Stimulated activated CD8-positive, alpha-beta memory T cell treated with anti-CD3 and anti-CD28 coated beads, Interleukin-12 subunit alpha, Interleukin-12 subunit beta, amount 100 ng/mL, for 4 hours (primary cell): ENCODE measurements at places on chromosomes 5 and 9.

GRCh38 chr5:180205916-180206315 is 3.1 kb downstream of the RASGEF1C start:
- DNase-seq, result no peak

GRCh38 chr9:106862821-106863720 is at the start of gene ZNF462:
ZNF462 (plus strand) TSS chr9:106863166; CDS start chr9:106923384, 60,218 bp downstream.
- no peak for DNase-seq

DNA sequence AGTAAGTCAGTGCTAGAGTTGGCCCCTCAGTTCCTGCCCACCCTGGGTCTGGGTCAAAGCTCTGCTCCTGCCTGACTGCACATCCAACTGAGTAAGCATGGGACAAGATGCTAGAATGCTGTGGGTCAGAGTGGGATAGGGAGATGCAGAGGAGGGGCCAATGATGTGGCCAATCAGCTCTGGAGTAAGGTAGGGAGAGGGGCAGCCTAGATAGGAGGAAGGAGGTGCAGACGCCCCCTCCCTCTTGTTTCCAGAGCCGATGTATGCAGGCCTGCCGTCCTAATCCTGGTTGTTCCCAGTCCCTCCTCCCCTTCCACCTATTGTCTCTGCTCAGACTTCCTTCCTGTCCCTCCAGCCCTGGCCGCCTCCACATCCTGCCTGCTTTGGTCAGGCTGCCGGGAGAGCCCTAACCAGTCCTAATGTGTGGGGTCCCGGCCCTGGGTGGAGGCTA is 1.3 kb downstream of the ARAP3 start:
- DNase-seq, result no peak

DNA sequence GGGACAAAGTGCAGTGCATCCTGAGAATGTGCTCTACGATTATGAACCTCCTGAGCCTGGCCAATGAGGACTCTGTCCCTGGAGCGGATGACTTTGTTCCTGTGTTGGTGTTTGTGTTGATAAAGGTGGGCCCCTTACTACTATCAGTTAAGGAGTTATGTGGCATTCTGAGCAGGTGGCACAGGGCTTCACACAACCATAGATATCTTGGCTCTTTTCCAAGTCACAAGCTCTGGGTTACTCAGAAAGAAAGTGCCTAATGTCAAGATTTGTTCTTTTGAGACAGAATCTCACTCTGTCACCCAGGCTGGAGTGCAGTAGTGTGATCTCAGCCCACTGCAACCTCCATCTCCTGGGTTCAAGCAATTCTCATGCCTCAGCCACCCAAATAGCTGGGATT is 99.0 kb downstream of the GAPVD1 start:
- no peak for DNase-seq

DNA sequence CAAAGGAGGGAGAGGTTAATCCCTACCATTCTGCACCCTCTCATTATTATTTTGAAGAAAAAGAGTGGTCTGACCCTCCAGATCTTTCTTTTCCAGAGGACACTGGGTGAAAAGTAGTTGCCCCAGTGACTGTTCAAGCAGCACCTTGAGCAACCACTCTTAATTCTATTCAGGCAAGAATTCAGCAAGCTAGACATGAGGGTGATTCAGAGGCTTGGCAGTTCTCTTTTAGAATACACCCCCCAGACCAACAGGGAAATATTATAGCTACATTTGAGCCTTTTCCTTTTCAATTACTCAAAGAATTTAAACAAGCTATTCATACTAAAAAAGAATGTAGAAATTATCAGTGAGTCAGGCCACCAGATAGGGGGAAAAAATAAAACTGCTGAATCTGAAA is 178.3 kb downstream of the MRPS30 start:
- DNase-seq, result no peak

- no peak for DNase-seq
Measured at GRCh38 chr9:129569502-129570449, 51.1 kb downstream of the C9orf50 start.

GRCh38 chr5:2902186-2902585 is 150.7 kb upstream of the IRX2 start:
- no peak for DNase-seq

GRCh38 chr9:6410633-6411032 is 2.4 kb upstream of the UHRF2 start:
- no peak for DNase-seq

DNA sequence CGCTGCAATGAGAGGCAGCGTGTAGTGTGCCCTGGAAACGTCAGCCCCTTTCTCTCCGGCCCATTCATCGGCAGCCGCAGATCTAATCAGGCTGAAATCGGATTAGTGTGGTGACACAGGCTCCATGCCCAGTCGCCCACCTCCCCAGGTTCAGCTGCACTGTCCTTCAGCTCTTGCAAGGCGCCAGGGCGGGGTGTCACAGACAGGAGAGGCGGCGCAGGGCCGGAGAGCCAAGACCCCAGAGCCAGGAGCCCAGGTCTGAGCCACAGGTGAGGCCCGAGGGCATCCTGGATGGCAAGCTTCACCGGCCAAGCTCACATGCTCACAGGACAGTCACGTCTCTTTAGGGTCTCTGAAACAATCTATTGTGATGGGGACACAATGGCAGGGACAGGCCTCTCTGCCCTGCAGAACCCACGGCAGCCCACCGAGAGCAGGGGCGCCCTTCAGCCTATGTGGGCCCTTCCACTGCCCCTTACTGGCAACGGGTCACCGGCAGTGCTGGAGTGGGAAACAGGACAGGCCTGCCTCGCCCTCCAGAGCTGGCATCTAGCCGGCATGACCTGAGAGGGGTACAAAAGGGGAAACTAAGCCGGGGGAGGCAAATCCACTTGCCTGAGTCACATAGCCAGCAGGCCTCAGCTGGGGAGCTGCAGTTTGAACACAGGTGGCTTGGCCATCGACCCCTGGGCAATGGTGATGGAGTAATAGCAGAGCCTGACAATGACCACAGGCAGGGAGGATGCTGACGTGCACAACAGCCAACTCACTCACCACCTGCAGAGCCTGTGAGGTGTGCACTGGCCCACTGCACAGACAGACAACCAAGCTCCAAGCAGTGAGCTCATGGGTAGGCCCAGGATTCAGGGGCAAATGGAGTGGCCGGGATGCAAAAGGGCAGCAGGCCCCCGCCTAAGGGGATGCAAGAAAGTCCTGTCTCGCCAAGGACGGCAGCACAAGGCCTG is 48.1 kb downstream of the VAV2 start:
- no peak for DNase-seq

DNA sequence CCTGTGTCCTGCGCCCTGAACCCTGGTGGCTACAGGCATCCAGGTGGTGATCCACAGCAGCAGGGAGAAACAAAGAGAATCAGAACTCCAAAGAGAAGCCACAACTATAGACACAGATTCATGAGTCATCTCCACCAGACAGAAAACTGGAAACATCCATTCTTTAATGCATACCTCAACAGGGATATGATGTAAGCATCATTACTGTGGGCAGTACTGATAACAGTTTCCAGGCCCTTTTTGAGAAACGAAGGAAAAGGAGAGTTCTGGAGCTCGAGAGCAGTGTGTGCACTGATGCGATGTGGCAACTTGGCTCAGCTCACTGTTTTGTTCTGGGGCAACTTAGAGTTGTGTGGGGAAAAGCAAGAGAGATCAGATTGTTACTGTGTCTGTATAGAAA is 215.6 kb upstream of the ADAMTS16 start:
- no peak for DNase-seq

GRCh38 chr5:96582343-96582742 is 79.8 kb upstream of the CAST start:
- DNase-seq, result no peak

DNA sequence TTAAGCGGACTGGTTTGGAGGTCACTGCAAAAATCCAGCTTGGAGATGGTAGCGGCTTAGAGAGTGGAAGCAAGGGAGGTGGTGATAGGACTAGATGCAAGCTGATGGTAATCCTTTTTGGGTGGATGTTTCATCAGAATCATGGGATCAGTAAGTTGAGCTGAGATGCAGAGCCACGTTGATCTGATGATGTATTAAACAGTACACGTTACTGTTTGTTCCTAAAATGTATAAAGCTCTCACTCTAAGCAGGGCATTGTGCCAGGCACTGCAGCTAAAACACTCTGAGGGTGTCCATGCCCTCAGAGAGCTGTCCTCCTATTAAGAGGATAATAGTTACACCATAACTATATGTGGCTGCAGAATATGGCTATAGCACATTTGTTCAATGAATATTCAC is 93.1 kb downstream of the JAKMIP2 start:
- no peak for DNase-seq

- no peak for DNase-seq
Measured at GRCh38 chr5:60810438-60811085, 33.5 kb downstream of the ELOVL7 start.

- DNase-seq, result no peak
Measured at GRCh38 chr9:69044240-69045219, 9.0 kb downstream of the FXN start.

DNA sequence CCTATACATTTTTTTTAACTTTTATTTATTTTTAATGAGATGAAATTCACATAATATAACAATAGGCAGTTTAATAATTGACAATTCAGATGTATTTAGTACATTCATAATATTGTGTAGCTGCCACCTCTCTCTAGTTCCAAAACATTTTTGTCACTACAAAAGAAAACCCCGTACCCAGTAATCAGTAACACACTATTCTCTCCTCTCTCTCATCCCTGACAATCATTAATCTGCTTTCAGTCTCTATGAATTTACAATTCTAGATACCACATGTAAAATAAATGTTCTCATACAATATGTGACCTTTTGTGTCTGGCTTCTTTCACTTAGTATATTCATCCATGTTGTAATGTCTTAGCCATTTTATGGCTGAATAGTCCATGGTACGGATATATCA is 244.8 kb upstream of the DMRT1 start:
- DNase-seq, result no peak

- no peak for DNase-seq
Measured at GRCh38 chr9:77271023-77271690, 93.8 kb downstream of the VPS13A start.

DNA sequence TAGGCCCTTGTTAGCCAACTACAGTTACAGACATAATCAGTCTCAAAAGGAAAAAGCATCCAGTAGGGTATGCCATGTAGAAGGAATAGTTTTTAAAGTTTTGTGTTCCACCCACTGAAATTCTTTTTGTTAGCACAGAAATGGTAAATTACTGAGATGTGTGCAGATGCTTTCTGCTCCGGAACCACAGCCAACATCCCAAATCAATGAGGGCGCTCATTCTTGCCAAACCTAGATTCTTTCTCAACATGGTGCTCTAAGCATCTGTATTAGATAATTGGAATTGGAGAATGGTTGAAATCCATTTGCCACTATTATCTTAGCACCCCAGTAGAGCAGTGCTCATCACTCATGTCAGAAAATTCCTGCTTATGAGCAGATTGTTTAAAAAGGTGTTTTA is 127.8 kb downstream of the SEC61B start:
- DNase-seq, result no peak

GRCh38 chr5:111681414-111682120 is 75.4 kb downstream of the NREP start:
- no peak for DNase-seq

- no peak for DNase-seq
Measured at GRCh38 chr5:1930501-1930879, 47.8 kb upstream of the IRX4 start.

DNA sequence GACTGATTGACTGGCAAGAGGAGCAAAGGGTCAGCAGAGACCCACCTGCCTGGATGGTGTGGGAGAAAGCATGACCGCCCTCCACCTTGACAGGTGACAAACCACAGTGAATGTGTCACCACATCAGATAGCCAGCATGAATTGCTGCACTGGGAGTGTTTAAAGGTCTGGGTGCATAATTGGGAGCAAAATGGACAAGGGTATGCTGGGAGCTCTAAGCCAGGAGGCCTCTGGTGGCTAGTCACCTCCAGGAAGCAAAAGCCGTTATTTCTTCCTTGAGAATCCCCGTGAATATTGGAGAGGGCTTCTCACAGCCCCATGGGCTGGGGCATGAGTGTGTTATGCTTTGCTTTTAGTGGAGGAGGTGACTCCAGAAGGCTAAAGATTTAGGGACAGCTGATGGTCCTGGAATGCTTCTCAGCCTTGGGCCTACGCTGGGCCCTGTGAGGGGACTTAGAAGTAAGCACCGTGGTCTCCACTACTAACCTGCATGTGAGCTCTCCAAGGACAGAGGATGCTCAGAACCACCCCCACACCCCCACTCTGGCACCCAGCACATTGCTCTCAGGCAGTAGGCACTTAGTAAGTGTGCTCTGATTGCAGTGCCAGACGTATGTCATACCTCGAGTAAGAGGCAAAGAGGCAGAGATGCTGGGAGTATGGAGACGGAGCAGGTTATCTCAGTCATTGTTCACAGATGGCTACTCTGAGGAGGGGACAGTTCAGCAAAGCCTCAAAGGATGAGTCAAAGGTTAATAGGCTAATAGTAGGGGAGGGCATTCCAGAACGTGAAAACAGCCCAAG is 9.1 kb upstream of the IRF1 start:
- DNase-seq, result no peak

- DNase-seq, result no peak
Measured at GRCh38 chr5:16759147-16759773, 142.5 kb upstream of the RETREG1 start.

GRCh38 chr9:34563262-34563661 is 26.3 kb downstream of the CNTFR start:
- DNase-seq, result no peak

DNA sequence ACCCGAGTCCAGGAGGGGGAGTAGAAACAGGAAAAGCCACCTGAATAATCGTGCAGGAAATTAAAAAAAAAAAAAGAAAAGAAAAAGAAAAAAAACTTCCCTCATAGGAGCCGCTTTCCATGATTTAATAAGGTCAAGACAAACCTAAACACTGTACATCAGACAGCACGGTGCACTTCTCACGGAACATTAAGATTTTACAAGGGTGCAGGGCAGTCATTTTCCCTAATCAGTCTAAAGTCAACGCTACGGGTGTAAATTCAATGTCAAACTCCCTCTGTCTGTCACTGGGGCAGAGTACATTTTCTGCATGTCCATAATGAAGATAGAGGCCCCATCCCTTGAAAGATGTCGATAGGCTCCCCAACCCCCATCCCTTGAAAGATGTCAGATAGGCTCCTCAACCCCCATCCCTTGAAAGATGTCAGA is 139.7 kb downstream of the TSSK1B start:
- DNase-seq, result no peak

DNA sequence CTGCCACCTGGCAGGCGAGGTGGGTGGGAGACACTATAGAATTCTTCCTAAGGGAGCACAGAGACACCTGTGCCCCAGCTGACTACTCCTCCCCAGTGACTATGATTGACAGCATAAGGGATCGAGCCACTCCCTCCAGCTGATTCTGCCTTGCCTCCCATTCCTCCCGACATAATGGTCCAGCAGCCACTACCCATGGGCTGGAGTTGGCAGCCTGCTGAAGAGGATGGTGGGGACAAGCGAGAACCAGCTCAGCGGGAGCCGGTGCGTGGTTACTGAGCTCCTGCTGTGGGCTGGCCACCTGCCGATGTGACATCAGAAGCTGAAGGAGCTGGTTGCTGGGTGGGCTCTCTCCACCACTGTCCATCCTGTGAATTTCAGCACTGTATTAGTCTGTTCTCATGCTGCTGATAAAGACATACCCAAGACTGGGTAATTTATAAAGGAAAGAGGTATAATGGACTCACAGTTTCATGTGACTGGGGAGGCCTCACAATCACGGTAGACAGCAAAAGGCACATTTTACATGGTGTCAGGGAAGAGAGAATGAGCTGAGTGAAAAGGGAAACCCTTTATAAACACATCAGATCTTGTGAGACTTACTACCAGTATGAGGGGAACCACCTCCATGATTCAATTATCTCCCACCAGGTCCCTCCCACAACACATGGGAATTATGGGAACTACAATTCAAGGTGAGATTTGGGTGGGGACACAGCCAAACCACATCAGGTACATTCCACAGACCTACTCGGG is 12.1 kb upstream of the NCS1 start:
- DNase-seq, result no peak

- DNase-seq, result no peak
Measured at GRCh38 chr9:94901019-94901363, 174.5 kb downstream of the AOPEP start.
